Hair follicular keratinocyte (primary cell): ENCODE measurements at places on chromosomes 1 and 21. TPM values are rescaled to one million over a fixed set of nuclear protein-coding genes. Genes with fewer than 3 reads are reported as not detected.

Gene FOXJ3
- total RNA-seq, result 16.0 and 18.1 TPM in 2 replicates

Gene KLHDC8A
- total RNA-seq, result not detected in 2 replicates

Gene GPR137B
- total RNA-seq, result 7.0 and 10.8 TPM in 2 replicates

Gene ANGPTL1
- not detected in 2 replicates for total RNA-seq
